AG20443 (cell line): ENCODE measurements at places on chromosomes 5 and 9.
A peak's percentile ranks its signal among the peaks of the same experiment; 100 is the strongest.

DNA sequence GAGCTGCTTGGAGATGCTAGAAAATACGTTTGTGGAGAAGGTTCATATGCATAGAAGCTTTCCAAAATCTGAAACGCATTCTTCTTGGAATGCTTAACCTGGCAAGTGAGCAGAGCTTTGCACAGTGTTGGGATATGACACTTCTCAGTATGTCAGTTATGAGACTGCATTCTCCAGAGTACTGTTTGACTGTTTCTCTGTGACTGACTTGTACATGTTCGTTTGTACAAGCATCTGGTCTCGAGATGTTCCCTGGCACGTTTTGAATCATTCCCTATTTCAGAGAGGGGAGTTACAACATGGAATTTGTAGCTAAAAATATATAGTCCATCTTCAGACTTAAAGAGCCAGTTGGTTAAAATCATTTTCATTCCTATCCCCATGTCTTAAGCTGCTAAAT lies 272.4 kb downstream of the ARRDC3 start:
- peak; percentile 57 for DNase-seq

- no peak for DNase-seq
Measured at GRCh38 chr9:116020801-116021200, 132.8 kb upstream of the PAPPA start.

DNA sequence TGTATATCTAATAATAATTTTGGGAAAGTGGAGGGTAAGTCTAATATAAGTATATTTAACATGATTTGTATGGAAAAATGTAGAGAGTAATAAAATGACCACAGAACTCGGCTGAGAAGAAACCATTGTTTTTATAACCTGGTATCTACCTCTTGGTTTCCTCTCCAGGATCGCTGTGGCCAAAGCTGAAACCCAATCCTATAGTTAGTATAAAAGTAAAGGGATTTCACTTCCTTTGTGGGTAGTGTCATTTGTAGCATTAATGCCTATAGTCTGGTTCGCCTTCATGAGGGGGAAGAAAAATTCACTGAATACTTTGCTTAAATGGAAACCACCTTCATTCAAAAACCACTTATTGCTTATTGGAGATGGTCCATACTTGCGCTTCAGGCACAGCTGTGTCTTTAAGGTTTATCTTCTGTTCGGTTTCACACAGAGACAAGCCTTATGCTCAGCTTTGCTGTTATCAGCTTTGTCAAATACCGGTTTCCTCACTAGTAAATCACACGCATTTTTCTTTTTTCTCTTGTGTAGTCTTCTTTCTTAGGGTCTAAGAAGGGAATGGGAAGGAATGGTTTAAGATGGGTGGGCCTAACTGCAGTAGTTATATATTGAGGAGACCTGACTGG lies 12.1 kb downstream of the PIK3R1 start:
- no peak for DNase-seq

GRCh38 chr5:873328-873727 lies 19.3 kb downstream of the BRD9 start:
- no peak for DNase-seq

GRCh38 chr5:139795074-139796001 lies at the start of gene PSD2:
PSD2 (plus strand) TSS chr5:139795808; CDS start chr5:139809441, 13,633 bp downstream.
- peak; percentile 62 for DNase-seq

GRCh38 chr5:128328446-128328845 lies 209.6 kb downstream of the FBN2 start:
- no peak for DNase-seq
